GM23248 (cell line): ENCODE measurements at places on chromosomes 7 and 10.
A peak's percentile ranks its signal among the peaks of the same experiment; 100 is the strongest.

- peak; percentile 63 for DNase-seq
These were observed 30.9 kb upstream of the STEAP4 start for GRCh38 chr7:88337572-88337971.

- peak; percentile 30 for DNase-seq
These were observed 17.0 kb upstream of the SFR1 start for GRCh38 chr10:104104926-104105325.

DNA sequence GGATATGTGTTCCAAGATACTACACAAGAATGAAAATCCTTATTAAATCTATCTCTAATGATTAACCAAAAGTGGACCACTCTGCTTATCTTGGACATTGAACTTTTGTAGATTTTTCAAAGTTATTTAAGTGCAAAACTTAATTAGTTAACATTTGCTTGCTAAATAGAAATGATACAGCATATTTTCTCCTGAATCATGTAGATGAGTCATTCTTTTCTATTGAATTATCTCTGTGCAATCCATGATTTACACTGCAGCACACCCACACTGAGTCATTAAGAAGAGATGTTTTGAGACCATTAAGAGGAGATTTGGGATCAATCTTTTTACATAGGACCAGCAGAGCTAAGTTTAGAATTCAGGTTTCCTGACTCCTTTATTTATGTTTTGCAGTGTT is 6.6 kb upstream of the ABCC2 start:
- DNase-seq = peak; percentile 92

GRCh38 chr10:111996103-111996502 is 187.5 kb downstream of the GPAM start:
- no peak for DNase-seq

- no peak for DNase-seq
These were observed 9.9 kb downstream of the LIPA start for GRCh38 chr10:89241486-89242344.
